ENCODE measurements at places on chromosomes 4 and X.

DNA sequence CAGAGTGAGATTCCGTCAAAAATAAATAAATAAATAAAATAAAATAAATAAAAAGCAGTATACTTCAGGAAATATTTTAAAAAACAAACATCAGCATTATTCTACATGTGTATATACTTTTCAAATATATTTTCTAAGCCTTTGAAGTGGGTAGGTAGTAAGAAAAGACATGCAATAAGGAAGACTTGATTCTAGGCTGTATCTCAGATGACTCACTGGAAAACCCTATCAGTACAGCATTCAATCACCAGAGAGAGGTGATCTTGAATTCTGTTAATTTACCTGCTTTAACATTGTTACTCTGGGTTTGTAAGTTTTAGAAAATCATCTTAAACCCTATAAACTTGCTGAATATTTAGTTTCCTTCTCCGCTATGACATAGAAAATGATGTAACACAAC lies 106.6 kb upstream of the NAP1L5 start:
- no peak for DNase-seq

GRCh38 chr4:88803600-88804096 lies 106.0 kb upstream of the NAP1L5 start:
- no peak for DNase-seq

DNA sequence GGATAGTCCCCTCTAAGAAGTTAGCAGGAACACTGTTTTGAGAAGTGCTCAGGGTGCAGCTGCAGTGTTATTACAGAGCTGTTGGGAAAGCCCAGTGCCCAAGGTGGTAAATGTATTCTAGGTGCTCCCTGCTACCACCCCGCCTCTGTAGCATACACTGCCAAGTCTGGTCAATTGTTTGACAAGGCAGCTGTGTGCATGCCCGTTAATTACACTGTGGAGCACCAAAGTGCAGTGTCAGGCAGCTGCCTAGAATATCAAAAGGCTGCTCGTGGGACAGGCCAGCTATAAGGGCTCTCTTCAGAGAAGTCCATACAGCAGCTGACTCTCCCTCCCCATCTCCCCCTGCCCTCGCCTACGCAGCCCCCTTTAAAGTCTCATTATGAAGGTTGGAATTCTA lies 99.9 kb upstream of the KLHL13 start:
- no peak for DNase-seq

- DNase-seq = no peak
These were observed 15.9 kb downstream of the SH3TC1 start for GRCh38 chr4:8215001-8215427.

GRCh38 chr4:156892805-156893204 lies 78.8 kb downstream of the PDGFC start:
- no peak for DNase-seq

GRCh38 chr4:103498161-103499070 lies 221.4 kb downstream of the TACR3 start:
- DNase-seq = no peak

- DNase-seq = no peak
These were observed 407.9 kb upstream of the TENM3 start for GRCh38 chr4:181835348-181835747.

DNA sequence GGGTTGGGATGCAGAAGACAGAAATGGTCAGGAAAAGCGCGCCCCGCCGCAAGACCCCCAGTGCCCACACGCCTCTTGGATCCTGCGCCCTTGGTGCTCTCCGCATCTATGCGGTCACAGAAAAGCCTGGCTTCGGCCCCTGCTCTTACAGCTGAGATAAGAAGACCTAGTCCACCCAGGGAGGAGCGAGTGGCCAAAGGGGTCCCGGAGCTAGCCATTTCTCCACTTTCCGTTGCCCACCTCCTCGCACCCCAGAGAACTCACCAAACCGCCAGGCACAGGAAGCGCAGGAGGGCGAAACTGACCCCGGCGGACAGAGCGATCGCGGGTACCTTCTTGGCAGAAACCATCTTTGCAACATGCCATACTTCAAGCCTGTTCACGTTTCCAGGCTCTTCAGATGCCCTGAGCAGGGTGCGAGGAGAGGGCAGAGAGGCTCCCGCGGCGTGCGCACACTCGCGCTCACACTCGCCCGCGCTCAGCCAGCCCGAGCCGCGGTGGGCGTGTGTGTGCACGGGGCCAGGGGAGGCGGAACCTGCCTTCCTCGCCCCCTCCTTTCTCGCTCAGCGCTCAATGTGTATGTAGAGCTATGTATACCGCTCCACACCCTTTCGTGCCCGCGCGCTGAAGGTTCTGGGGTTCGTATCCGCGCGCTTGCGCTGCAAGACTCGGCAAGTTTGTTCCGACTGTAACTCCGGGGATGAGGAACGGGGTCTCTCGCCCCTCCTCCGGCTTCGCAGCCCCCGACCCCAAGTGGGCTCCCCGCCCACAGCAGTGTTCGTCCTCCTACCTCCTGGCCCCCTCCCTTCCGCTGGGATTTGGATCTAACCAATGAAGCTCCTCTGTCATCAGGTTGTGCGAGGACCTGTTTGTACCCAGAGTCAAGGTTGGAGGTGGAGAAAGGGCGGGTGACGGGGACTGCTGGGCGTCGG lies at the start of gene GABRA4:
Gene GABRA4, minus strand, starts transcription at position 507 of the 932 bp plus-strand sequence. Its CDS starts 157 bp downstream, at position 350.
- no peak for DNase-seq

DNA sequence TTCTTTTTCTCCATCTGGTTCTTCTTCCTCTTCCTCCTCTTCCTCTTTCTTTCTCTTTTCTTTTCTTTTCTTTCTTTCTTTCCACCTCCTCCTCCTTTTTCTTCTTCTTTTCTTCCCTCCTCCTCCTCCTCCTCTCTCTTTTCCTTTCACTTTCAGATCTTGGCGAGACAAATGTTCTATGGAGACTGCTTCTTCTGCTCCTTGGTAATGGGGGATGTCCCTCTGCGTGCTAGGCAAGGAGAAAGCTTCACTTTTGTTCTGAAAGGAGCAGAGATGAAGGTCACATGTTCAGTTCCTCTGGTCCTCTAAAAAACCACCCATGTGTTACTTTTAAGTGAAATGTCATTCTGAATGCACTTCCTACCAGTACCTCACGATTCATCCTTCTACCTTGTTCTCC lies 33.2 kb downstream of the NBDY start:
- no peak for DNase-seq

GRCh38 chr4:122131562-122132157 lies 20.5 kb upstream of the BLTP1 start:
- DNase-seq = peak; percentile 48

DNA sequence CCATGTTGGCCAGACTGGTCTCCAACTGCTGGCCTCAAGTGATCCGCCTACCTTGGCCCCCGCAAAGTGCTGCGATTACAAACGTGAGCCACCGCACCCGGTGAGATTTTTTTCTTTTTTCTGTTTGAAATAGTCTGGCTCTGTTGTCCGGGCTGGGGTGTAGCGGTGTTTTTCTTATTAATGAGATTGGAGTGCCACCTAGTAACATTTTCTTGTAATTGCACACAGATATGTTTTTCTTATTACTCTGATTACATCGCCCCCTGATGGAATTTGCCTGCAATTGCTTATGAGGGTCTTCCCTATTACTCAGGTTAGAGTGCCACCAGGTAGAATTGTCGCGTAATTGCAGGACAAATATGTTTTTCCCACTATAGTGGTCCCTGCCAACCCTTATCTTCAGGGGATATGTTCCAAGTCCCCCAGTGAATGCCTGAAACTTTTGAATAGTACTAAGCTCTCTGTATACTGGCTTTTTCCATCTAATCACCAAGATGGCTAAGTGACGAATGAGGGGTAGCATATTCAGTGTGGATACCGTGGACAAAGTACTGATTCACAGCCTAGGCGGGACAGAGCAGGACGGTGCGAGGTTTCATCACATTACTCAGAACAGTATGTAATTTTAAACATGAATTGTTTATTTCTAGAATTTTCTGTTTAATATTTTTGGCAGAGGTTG lies 8.6 kb upstream of the PDHA1 start:
- DNase-seq = no peak

DNA sequence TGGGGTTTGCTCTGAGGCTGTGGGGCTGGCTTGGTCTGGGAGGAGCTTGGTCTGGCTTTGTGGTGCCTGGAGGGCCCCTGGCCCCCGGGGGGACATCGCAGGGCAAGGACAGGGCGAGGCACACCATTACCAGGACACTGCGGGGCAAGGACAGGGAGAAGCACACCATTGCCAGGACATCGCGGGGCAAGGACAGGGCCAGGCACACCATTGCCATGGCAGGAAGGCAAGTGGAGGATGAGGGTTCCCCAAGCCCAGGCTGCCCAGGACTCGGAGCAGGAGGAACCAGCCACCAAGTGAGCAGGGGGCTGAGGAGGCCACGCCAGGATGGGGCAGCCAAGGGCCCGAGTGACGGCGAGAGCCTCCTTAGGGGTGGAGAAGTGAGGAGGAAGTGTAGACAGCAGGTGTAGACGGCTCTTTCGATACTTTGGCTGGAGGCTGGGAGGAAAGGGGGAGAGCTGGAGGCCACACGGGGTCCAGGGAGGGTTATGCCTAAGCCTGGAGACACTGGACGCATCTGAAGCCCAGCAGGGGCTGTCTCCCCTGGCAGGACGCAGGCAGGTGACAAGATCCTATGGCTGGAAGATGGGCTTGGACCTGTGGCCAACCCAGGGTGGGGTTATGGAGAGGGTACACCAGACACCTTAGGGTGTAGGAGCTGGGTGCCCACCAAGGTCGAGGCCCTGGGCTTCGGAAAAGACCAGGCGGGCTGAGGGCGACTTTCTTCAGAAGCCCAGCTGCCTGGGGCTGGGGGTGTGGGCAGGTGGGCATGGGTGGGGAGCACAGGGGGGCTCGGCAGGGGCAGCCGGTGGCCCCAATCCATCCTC lies 7.3 kb downstream of the NKX1-1 start:
- DNase-seq = no peak

DNA sequence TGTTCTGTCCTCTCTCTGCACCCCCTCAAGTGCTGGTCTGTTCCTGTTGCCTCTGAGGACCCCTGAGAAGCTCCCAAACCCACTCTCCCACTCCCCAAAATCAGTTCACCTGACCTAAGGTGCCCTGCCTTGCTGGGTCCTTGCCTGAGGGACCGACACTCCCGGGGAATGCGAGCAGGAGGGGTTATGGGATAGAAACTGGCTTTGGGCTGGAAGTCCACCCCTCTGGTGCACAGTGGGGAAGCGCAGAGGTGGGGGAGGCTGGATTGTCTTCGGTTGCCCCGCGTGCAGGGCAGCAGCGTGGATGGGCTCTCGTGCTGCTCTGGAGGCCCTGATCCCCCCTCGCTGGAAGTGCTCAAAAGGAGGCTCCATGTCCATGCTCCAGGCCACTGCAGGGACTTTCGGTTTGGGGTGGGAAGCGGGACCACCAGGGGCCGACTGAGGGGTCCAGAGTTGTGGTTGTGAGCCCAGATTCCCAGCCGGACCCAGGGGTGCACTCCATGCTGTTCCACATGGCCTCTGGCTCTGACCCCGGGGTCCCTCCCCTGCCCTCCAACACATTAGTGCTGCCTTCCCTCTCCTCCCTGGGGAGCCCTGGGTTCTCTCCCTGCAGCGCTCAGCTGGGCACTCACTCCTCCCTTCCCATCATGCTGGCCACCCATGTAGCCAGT lies 7.6 kb downstream of the SORCS2 start:
- DNase-seq = no peak

- DNase-seq = no peak
These were observed 686 bp downstream of the MTHFD2L start for GRCh38 chr4:74158466-74159142.
